ENCODE measurements at places on chromosomes 4 and X.

DNA sequence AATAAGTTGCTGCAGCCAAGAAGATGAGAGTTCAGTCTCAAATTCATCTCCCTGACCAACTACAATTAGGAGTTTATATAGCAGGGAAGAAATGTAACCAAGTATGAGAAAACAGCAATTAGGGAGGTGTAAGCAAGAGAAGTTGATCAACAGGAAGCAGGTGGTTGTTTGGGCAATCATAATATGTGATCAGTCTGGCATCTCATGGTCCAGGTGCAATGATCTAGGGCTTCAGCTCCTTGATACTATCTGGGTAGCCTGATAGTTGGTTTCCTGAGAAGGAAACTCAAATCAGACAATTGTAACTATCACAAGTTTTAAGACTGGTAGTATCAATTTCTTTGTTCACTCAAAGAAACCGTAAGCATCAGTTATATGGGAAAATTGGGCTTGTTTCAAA lies 1574.3 kb upstream of the PABPC4L start:
- DNase-seq: no peak

DNA sequence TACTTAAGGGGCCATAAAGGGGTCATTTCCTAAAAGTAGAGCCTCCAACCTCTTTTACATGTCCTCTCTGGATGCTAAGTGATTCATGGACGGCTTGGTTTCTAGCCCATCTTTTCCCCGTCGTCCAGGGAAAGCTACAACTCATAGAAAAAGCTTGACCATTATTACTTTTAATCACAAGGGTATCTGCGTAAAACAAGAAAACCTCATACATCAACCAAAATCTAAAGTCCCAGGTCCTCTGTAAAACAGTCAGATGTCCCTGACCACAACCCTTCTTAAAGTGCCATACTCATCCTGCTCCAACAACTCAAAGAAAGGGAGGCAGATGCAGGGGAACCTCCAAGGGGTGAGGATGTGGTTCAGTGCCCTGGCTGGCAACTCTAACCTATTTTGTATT lies 29.6 kb downstream of the ADGRA3 start:
- no peak for DNase-seq

- no peak for DNase-seq
Measured at GRCh38 chrX:42567268-42567667, 210.7 kb downstream of the PPP1R2C start.

DNA sequence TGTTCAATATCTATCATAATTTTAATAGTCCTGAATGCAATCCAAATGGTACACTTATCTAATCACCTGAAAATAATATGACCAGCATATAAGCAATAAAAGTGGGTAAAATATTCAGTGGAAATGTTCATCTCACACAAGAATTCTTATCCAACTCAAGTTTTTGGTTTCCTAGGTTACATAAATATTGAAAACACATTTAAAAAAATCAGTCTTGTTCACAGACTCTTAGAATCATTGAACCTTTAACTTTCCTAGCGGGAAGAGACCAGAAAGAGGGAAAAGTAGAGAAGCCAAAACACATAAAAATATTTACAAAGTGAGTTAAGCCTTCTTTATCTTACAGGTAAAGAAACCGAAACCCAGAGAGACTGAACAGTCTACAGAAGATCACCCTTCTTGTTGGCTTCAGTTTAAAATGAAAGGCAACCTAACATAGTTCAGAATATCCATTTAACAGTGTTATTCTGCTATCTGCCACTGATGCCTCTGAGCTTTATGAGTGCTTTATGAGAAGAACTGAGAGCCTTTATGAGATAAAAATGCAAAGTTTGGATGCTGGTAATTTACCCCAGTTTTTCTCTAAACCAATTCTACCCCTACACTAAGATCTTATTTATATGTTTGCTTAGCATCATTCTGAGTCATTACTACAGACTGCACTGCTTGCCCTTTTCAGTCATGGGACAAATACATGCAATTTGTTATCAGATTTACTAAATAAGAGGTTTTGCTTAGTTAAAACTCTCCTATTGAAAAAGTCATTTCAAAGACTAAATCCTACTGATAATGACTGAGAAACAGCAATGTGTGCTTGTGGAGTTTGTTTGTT lies 453.3 kb upstream of the INTU start:
- no peak for DNase-seq

GRCh38 chr4:107826421-107826980 lies 1.8 kb downstream of the SGMS2 start:
- DNase-seq: no peak

DNA sequence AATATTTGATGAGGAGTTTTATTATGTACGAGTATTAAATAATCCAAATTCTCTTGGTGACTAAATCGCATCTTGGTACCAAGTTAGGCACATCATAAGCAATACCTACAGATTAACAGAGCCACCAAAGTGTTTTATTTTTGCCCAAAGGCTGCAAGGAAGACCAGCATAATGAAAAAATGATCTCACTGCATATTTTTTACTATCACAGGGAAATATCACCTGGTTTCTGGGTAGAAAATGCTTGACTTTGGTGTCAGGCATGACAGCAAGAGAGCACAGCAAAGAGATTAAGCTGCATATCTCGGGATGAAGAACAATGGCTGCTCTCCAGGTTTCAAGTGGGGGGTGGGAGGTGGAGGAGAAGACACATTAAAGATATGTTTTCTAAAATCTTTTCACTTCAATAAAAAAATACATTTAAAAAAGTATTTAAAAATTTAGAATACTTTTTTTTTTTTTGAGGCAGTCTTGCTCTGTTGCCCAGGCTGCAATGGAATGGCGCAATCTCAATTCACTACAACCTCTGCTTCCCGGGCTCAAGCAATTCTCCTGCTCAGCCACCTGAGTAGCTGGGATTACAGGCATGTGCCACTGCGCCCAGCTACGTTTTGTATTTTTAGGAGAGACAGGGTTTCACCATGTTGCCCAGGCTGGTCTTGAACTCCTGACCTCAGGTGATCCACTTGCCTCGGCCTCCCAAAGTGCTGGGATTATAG lies 86.1 kb downstream of the FRYL start:
- DNase-seq: no peak

GRCh38 chr4:139599076-139599475 lies 43.1 kb upstream of the SETD7 start:
- DNase-seq: no peak

- no peak for DNase-seq
Measured at GRCh38 chr4:15677507-15677988, 4.1 kb upstream of the FAM200B start.

DNA sequence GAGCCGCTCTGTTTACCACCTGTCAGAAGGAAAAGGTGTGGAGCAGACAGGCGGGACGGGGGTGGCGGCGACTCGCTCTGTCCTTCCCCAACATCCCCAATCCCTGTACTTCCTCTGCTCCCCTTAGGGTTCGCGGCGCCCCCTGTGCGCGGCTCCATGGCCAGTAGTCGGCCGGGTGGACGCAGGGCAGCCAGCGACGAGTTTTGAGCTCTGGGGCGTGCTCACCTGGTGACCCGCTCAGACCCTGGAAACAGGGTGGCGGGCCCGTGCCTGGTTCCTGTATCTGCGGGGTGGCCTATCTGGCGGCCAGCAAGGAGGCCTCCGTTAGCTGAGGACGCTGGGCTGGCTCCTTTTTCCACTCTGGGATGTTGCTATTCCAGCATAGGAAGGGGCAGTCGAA lies 5.4 kb upstream of the MAGIX start:
- no peak for DNase-seq

- no peak for DNase-seq
Measured at GRCh38 chr4:131084997-131085396, 1989.0 kb downstream of the C4orf33 start.

DNA sequence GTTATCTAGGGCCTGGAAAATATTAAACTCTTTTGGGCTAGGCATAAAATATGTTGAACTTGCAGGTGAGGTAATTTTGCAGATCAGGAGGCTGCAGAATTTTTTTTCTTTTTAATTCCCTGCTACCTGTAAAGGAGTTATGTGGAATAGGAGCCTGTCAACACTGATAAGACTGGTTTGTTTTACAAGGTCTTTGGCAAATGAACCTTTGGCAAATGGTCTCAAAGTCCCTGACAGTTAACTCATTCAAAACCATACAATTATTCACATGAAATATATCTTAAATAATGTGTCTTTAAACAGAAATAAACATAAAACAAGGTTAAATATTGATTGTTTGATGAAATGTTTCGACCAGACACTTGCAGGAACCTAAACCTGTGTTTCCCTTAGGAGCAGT lies 340.2 kb downstream of the GASK1B start:
- DNase-seq: no peak

GRCh38 chr4:36392916-36393315 lies 111.5 kb downstream of the DTHD1 start:
- no peak for DNase-seq

DNA sequence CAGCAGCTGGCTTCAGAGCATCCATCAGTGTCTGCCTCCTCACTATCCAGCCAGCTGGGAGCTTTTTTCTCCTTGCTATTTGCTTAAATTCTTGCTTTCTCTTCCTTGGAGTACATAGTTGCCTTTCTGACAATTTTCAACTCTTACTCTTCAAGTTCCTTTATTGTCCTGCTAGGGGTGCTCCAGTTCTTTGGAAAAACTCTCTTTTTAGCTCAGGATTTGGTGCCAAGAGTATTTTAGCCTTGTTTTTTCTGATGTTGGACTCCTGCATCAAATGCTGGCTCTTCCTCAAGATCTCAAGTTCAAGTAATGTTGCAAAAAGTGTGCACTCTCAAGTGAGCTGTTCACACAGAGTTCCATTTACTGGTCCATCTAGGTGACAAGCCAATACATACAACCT lies 126.4 kb downstream of the KDR start:
- DNase-seq: peak; percentile 2

- no peak for DNase-seq
Measured at GRCh38 chrX:101430457-101431078, 22.5 kb downstream of the HNRNPH2 start.

- no peak for DNase-seq
Measured at GRCh38 chr4:23878912-23879732, 10.7 kb downstream of the PPARGC1A start.

DNA sequence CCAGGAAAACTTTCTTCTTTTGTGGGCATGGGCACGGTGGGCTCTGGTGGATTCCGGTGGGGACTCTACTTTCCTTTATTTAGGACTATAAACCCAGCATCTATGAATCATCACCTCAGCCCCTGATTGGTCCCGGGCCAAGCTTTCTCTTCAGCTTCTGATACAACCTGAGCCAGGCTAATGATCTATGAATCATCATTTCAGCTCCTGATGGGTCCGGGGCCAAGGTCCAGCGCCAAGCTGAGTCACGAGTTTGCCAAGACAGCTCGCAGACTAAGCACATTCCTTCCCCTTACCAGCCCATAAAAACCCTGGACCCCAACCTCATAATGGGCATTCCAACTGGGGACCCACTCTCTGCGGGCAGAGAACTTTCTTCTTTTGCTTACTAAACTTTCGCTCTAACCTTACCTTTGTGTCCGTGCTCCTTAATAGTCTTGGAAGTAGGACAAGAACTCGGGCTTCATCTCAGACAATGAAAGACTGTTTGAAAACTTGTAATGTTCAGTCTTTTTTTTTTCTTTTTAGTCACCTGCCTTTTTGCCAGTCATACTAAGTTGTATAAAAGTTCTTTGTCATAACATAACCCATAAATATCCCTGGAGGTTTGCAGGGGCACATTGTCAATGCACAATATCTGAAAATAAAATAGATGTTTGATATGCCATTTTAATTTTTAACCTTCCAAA lies 904.9 kb upstream of the EPHA5 start:
- DNase-seq: no peak

GRCh38 chr4:14837860-14838259 lies 164.4 kb upstream of the CPEB2 start:
- DNase-seq: no peak

DNA sequence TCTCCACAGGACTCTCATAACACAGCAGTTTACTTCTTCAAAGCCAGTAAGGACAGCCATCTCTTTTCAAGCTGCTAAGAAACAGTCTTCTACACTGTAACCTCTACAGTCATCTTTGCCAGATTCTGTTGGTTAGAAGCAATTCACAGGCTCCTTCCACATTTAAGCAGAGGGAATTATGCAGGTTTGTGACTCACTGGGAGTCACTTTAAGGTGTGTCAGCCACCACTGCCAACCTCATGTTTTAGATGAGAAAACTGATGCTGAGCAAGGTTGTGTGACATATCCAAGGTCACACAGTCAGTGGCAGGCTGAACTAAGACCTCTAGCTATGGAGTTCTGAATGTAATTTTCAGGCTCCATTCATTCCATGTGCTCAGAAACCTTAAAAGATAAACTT lies 143.5 kb downstream of the QDPR start:
- no peak for DNase-seq

- DNase-seq: peak; percentile 27
Measured at GRCh38 chr4:71290074-71290473, 48.7 kb upstream of the SLC4A4 start.

DNA sequence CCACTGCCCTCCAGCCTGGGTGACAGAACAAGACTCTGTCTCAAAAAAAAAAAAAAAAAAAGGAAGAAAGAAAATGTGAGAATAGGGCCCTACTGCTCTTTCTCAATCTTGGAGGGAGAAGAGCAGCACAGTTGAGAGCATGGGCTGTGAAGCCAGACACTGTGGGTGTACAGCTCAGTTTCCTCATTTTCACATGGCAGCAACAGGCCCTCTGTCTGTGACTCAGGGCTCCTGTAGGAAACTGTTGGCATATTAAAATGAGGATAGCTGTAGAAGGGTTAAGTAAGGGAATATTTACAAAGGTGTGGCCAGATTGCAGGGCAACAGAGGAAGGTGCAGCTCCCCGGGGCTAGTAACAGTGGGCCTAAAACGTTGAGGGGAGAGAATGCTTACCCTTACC lies 3.4 kb downstream of the AKAP14 start:
- DNase-seq: no peak

DNA sequence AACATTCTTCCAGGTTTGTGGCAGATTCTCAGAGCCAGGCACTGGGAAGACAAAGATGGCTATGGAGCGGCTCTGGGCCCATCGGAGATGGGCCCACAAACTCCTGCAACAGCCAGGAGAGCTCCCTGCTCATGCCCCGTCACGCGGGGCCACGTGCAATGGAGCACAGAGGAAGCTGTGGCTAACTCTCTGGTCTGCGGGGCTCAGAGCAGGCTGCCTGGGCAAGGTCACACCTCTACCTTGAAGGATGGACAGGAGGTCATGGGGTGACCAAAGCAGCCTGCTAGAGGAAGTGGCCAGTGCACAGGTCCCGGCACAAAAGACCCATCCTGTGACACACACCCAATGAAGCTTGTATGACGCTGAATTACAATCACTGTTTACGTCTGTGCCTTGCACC lies 45.2 kb downstream of the C4orf50 start:
- DNase-seq: no peak

DNA sequence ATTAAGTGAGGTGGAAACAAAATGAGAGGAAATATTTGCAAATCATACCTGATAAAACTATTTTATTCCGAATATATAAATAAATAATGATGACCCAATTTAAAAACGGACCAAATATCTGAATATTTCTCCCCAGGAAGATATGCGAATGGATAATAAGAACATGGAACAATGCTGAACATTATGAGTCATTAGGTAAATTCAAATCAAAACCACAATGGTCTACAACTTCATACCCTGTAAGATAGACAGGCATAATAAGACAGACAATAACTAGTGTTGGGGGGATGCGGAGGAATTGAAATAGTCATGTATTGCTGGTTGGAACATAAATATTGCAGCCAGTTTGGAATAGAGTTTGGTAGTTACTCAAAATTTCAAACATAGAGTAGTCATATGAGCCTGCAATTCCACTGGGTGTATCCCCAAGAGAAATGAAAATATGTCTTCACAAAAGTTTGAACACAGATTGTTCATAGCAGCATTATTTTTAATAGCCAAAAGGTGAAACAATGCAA lies 47.6 kb upstream of the DRP2 start:
- no peak for DNase-seq

Measured in AG09319 (cell line).